ENCODE measurements at places on chromosomes 7 and 10.

- no peak for DNase-seq
These were observed 81.6 kb upstream of the PRR15 start for GRCh38 chr7:29482056-29482455.

DNA sequence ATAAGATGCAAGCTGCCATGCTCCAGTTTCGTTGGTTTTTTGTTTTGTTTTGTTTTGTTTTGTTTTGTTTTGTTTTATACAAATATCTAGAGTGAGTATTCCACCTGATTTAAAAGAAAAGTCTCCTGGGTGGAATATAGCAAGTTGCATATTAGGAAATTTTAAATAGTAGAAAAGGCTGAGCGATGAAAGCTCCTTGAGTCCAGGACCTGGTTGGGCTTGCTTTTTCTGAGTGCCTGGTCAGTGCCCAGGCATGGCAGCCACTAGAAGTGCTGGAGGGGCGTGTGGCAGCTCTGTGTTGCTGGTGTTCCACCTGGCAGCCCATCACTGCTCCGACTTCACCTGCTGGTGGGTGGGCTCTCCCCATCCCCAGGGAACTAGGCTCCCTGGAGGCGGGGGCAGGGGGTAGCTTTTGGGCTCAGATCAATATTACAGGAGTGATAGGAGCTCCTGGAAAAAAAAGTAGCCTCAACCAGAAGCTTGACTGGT is 8.0 kb downstream of the COL17A1 start:
- no peak for DNase-seq

DNA sequence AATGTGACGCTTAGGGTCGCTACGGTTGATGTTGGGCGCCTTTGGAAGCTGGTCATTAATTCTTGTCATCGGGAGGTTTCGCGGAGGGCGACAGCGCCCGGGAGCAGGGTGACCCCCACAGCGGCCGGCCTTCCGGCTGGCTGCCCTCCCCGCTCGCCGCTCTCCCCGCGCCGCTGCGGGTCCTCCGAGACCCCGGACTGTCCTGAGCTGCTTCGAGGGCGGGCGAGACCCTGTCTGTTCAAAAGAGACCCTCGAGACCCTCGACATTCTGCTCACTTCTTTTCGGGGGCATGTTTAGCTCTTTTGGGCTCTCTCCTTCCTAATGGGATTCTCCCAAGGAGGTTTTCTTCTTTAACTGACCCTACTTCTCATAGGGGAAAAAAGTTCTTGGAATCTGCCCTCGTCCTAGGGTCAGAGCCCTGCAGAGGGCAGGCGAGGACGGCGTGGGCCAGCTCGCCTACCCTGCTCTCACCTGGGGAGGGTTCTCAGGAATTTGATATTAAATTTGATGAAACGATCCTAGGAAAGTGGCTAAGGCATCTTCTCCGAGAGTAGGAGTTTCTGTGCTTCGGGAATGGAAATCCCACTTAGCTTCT is 257.0 kb downstream of the OTUD1 start:
- no peak for DNase-seq

GRCh38 chr7:25037325-25037724 is 57.3 kb upstream of the OSBPL3 start:
- no peak for DNase-seq
